Activated CD4-positive, alpha-beta T cell treated with anti-CD3 and anti-CD28 coated beads, Interleukin-10, Interleukin-2, amounts not matched to agents 100 ng/mL and 50 ng/mL, durations not matched to agents 16 hours and 8 hours (primary cell): ENCODE measurements at places on chromosomes 13 and 19.

GRCh38 chr19:14565765-14566711 is 5.8 kb downstream of the NDUFB7 start:
- DNase-seq, result no peak

- DNase-seq, result no peak
Observed at GRCh38 chr13:49530457-49530856, 34.7 kb downstream of the PHF11 start.

DNA sequence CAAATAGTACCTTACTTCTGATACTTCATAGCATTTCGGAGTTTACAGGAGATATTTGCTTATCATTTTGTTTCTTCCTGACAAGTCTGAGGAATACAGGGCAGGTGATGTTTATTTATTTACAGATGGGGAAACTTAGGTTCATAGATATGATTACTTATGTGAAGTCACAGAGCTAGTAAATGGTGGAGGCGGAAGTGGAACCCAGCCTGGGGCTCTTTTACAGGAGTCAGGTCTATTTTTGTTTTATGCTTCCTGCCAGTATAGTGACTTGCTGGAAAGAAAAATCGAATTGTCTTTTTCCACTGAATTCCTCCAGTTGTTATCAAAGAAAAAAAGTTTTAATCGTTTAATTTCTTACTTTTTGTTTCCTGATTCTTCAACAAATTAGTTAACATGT is 66.5 kb downstream of the DGKH start:
- no peak for DNase-seq

GRCh38 chr19:12774588-12775555 is at the start of gene HOOK2:
HOOK2 (minus strand) TSS chr19:12775552; CDS start chr19:12775449, 103 bp downstream.
- no peak for DNase-seq

DNA sequence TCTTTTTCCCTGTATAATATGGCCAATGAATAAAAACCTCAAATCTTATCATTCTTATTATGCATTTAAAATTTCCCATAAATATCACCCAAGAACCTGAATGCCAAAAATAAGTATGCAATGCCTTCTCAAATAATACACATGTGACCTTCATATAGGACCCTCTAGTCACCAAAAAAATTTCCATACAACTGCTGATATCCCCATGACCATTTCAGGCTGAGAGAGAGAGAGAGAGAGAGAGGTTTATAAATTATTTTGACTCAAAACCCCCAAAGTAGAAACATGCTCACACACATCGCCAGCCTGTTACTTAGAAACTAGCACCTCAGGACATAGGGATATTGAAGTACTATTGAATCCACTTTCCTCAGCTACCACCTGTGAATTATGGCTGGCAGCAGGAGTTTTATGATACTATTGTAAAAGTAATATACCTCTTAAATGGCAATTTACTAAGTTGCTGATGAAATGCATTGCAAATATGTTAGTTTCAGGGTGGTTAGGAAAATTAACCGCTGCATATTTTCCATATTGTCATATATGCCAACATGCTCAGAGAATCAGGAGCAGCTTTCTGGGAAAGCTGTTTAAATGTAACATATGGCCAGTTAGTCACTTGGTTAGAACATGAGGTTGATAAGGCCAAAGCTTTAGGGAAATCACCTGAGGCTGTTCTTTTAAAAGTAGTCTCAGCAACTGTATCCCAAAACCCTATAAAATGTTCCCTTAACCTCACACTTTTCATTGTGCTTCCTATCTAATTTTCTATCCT is 230.8 kb downstream of the DCT start:
- no peak for DNase-seq

DNA sequence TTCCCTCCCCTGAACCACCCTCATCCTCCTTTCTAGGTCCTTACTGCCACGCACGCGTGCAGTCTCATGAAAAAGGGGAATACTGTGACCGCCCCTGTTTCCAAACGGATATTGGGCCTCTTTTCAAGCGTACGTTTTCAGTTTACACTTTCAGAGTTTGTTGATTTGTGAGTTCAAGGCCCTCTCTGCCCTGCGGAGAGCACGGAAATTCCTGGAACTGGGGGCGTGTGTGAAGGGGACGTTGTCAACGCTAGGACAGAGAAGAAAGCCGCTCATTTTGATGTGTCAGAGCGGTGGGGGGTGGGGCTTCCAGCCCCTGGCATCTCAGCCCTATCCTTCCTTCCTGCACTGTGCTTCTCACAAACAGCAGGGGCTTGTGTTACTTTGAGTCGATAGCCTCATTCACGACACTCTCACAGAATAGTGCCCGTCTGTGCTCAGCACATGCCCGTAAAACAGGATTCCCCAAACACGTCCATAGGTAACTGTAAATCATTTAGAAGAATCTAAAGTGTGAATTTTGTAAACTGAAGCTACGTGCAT is 137.6 kb upstream of the PEG3 start:
- no peak for DNase-seq

DNA sequence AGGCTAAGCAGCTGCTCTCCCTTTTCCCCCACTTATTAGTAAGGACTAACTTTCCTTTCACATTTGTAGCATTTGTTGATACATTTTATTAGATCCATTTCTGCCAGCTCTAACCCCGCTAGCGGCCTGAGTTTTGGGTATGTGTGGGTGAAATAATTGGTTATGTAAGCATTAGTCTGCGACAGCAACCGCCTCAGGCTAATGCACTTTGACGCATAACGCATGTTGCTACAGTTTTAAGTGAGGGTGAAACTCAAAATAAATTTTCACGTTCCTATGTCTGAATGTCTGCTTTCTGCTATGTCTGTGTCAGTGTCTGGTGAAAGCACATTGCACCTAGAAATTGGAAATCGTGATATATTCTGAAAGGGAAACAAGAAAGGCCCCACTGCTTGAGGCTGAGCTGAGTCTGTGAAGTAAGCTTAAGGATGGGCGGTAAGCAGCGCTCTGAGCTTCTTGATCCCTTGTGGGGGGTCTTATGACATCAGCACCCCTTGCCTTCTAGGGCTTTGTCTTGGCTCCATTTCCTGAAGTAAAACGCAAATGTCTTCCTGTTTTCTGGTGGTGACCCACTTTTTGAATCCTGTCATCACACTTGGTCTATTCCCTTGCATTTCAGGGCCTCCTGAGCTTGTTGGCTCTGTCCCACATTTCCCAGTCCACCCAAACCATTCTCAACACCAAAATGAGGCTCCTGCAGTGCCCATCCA is 648.3 kb upstream of the ARGLU1 start:
- no peak for DNase-seq

DNA sequence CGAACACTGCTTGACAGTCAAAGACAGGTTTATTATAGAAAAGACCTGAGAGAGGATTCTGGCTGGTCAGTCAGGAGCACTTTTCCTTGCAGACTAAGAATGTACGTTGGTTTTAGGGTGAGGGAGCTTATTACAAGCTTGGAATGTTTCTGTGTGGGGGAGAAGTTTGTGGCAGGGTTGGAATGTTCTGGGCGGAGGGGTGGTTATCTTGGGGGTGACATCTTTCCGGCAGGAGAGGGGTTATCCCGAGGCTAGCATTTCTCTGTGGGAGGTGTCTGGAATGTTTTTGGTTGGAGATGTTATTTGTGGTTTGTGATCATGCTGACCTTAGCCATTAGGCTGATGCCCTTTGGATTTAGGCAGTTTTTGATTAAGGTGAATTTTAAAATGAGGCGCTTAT is 61.8 kb downstream of the ZNF136 start:
- no peak for DNase-seq

GRCh38 chr19:33125929-33126388 is 6.0 kb upstream of the WDR88 start:
- DNase-seq, result peak; percentile 62

- no peak for DNase-seq
Observed at GRCh38 chr13:86840250-86841191, 830.6 kb upstream of the SLITRK5 start.

DNA sequence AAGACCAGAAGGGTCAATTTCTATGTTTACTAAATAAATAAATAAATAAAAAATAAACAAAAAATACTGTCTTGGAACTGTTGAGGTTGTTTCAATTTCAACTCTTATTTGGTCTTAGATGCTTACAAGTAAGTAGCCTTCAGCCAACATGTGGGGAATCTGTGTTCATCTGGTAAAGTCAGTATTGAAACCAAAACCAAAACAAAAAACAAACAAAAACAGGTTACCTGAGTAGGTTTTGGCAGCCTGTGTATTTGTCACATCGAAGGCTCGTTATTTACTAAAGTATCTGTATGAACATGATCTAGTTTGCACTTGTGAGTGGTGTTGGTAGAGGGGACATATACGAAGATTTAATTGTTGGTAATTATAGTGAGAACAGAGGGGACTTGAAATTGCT is 471.5 kb downstream of the SLITRK5 start:
- no peak for DNase-seq

DNA sequence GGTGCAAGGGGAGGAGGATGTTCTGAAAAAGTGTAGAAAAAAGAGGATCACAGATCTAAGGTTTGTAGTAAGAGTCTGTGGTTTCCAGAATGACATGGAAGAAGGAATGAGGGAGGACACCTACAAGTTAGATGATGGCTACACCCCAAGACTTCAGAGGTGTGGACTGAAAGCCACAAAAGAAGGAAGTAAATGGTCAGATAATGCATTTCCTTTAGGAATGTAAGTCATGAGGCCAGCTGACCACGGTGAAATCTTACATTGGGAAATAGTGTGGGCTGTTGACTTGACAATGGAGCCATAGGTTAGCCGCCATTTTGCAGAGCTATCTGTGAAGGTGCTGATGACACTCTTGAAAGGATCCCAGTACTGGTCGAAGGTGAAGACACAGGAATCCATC is 25.3 kb upstream of the FBXO27 start:
- no peak for DNase-seq

DNA sequence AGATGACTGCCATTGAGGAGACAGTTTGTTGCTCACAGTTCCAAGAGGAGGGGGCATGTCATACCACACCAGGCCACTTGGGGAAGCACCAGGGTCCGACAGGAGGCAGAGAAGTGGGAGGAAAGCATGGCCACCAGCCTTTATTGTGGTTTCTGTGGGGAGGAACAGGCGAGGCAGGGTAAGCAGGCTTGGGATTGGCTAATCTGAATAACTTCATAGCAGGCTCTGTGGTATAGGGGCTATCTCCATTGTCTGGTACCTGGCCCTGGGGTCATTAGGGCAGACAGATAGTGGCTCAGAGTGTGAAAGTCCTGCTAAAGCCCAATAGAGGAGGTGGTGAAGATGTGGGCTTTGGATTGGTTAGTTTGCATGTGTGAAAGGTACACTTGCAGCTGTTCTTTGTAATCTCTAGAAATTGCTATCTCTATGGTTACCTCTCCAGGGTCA is 35.5 kb downstream of the CBY2 start:
- DNase-seq, result peak; percentile 26

GRCh38 chr13:73851104-73851503 is 283.1 kb downstream of the KLF12 start:
- no peak for DNase-seq

GRCh38 chr13:78190296-78190695 is 271.7 kb upstream of the EDNRB start:
- no peak for DNase-seq

DNA sequence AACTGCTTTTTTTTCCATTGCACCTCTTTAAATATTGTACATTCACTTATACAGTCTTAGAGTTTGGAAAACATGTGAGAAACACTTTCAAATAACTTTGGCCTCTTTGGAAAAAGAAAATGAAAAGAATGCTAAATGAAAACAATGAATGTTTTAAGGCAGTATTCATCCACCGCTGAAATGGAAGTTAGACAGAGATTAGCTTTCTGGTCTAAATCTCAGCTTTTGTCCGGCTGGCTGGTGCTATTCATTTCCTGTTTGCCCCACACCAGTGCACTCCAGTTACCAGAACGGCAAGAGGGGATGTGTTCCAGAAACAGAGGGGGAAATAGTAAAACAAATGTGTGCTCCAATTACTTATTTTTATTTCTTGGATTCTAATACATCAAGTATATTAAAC is 1201.3 kb downstream of the EFNB2 start:
- no peak for DNase-seq

DNA sequence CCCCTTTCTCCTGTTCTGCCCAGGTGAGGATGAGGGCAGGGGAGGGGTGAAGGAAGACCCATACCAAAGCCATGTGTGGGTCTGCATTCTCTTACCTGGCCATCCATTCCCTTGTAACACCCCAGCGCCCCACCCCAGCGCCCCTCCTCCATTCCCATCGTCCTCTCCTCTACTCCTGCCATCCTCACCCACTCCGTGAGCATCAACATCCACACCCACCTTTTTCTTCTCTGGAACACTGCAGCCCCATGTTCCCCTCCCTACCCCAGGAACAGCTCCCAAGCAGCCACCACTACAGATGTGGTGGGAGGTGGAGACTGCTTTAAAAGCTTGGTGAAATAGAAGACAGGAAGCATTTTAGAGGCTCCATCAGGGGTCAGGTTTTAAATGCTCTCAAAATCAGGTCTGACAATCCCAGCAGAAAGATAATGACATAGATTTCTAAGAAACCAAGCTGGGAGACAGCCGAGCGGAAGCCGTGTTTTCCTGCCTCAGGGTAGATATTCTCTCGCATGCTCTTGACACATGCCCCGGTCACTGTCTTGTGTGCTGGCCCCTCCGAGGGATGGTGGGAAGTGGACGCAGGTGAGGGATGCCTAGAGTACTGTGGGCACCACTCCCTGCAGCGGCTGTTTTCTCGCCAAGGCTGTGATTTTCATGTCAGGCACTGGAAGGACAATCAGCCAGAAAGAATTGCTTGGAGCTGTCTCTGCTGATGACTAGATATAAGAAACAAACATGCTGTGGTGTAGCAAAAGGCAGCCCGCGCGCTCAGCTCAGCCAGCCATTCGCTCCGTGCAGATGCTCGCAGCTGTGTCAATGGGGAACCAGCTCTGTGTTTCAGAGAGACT is 9.8 kb downstream of the MEDAG start:
- DNase-seq, result no peak

DNA sequence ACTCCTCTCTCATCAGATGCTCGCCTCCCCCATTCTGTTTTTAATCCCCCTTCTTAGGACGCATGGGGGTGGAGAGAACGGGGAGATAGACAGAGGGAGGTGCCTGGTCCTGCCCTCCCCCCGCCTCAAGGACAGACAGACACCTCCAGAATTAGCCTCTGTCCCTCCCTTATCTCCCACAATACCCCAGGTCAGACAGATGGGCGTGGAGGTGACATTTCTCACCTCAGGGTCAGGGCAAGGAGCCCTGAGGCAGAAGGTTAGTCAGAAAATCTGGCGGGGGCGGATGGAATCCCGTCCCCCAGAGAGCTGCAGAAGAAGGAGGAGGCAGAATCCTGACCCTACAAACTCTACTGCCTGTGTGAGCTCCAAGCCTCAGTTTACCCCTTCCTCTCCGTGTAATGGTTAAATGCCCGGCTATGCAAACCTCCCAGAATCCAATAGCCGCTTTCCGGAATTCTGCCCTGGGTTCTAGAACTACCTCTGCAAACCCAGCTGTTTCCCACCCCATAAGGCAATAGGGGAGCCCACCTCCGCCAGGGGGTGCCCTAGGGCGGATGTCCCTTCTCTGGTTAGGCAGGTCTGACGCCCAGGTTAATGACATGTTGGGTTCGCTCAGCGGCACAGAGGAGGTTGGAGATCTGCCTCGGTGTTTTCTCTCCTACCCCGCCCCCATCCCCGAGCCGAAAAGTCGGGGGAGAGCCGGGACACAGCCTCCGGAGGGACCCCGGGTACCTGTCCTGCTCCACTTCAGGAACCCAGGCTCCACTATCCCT is 900 bp downstream of the PPP1R13L start:
- peak; percentile 77 for DNase-seq
